B cell (primary cell): ENCODE measurements at places on chromosomes 1 and 21.

DNA sequence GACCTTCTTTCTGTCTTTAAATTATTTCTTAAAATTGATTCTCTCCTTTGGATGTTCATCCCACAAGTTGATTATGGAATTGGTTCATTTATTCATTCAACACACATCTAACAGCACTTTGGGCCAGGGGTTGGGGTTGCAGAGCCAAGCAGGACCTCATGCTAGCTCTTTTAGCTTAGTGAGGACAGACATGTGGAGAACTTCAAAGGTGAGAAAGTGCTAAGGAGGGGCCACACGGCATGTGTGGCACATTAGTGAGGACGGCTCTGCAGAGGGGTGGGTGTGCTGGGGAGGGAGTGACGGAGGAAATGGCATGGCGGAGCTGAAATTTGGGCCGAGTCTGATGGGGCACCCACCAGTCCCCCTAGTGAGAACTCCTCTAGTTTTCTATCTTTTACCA, 32.5 kb upstream of the VASH2 start:
- no peak for DNase-seq
- peaks cover 2% of the 10 kb centered on the region for H3K27me3 ChIP-seq
- H3K36me3 ChIP-seq = no peaks in the 10 kb centered on the region
- H3K27ac ChIP-seq = no peak overlapping the region
- peaks cover 4% of the 10 kb centered on the region for H3K4me1 ChIP-seq

DNA sequence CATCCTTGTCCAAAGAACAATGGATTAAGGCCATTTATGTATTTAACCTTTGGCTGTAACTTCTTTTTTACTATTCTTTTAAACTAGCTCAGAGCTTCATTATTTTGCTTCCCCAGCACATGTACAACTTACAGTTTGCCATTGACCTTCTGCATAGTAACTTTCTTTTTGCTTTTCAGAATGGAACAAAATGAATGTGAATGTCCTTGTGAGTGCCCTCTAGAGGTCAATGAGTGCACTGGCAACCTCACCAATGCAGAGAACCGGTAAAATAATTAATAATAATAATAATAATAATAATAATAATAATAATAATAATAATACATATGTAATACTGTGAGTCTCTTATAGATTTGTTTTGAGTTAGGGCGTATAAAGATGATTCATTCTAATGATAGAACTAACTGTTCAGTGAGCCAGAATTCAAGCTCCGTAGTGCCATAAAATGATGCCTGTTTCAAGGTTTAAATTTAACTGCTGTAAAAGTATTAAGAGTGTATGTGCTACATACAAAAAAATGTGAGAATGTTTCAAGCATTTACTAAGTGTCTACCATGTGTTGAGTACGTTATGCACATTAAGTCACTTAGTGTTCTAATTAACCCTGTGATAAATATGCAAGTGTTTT, 69.0 kb upstream of the RAVER2 start:
- H3K4me1 ChIP-seq = no peaks in the 10 kb centered on the region
- peak; percentile 7 for DNase-seq
- H3K27ac ChIP-seq = no peak overlapping the region
- no peaks in the 10 kb centered on the region for H3K27me3 ChIP-seq
- H3K4me3 ChIP-seq = no peak overlapping the region

- no peaks in the 10 kb centered on the region for H3K27me3 ChIP-seq
- H3K36me3 ChIP-seq = no peaks in the 10 kb centered on the region
- H3K27ac ChIP-seq = no peak overlapping the region
- no peak for DNase-seq
- H3K4me1 ChIP-seq = no peaks in the 10 kb centered on the region
Observed at GRCh38 chr1:20143318-20143717, 4.2 kb downstream of the PLA2G2F start.

DNA sequence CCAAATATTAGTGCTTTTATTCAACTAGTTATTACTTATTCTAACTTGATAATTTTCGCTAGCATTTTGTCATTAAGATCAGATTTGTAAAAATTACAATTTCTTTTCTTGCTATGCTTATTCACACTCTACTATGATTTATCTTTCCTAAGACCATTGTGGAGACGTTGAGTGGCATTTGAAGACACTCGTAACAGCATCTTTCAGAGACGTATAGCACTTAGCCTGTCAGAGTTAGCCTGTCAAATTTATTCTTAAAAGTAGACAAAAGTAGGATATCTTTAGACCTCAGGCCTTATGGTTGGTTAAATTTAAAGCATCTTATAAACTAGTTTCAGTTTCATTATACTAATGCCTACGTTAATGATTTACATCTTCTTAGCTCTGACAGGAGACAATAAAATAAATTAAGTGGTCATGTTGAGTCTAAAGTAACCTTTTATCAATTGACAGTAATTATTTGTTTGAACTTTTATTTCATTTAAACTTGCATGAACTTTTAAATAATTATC, 1410.1 kb downstream of the MRPL39 start:
- no peak overlapping the region for H3K4me3 ChIP-seq
- no peaks in the 10 kb centered on the region for H3K36me3 ChIP-seq
- H3K4me1 ChIP-seq = no peaks in the 10 kb centered on the region

GRCh38 chr1:153598309-153599172, 14.4 kb downstream of the S100A16 start:
- peak overlapping the region; percentile 97 for H3K27ac ChIP-seq
- H3K4me3 ChIP-seq = no peak overlapping the region
- peaks cover 27% of the 10 kb centered on the region for H3K4me1 ChIP-seq
- no peaks in the 10 kb centered on the region for H3K27me3 ChIP-seq
- DNase-seq = peak; percentile 91

DNA sequence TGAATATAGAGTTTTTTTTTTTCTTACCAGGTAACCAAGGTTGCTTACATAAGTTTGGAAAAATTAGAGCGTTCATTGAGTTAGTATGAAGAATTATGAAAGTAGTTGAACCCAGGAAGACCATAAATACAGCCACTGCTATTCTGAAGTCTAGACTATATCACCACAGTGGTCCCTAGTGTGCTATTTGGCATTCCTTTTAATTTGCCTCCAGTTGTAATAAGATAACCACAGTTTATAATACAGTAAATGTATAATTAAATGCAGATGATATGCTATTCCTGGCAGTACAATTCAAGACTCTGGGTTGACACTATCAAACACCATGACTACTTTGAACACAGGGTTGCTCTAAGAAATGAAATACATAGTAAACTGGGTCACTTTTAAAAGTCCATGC, 270.5 kb downstream of the BRINP2 start:
- H3K4me1 ChIP-seq = no peaks in the 10 kb centered on the region
- H3K4me3 ChIP-seq = no peak overlapping the region
- no peak for DNase-seq
- no peaks in the 10 kb centered on the region for H3K36me3 ChIP-seq

GRCh38 chr1:207763091-207763490, 11.2 kb downstream of the CD46 start:
- H3K27ac ChIP-seq = no peak overlapping the region
- DNase-seq = no peak
- peaks cover 9% of the 10 kb centered on the region for H3K36me3 ChIP-seq
- no peaks in the 10 kb centered on the region for H3K27me3 ChIP-seq

- H3K4me3 ChIP-seq = no peak overlapping the region
- no peaks in the 10 kb centered on the region for H3K27me3 ChIP-seq
- no peaks in the 10 kb centered on the region for H3K4me1 ChIP-seq
- DNase-seq = no peak
- no peak overlapping the region for H3K27ac ChIP-seq
Observed at GRCh38 chr1:61210435-61211154, 128.2 kb downstream of the NFIA start.
